ENCODE measurements at places on chromosomes 3 and 15.

DNA sequence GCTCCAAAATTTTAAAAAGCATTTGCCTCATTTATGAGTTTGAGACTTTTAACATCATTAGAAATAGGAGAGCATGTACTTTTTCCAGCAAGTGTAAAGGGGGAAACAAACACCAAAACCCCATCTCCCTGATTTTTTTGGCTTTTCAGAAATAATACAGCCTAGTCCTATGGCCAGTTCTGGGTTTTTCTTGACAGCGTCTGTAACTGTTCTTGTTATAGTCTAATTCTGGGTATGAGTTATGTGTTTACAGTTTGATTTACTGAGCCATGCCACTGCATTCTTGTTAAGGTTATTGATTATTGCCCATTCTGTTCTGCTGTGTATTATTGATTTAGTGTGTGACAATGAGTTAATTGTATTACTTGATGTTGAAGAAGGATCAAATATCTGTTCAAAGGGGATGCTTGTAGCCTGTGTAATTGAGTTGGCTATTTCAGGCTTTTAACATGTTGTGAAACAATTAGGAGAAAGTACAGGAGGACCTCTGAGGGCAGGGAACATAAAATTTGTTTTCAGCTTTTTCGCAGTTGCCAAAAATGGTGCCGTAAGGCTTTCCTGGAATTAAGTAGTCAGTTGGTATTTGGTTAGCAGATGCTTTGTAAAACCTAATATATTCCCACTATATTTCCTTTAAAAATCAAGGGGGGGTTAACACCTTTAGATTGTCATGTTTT is 46.1 kb downstream of the MBNL1 start:
- DNase-seq: no peak

DNA sequence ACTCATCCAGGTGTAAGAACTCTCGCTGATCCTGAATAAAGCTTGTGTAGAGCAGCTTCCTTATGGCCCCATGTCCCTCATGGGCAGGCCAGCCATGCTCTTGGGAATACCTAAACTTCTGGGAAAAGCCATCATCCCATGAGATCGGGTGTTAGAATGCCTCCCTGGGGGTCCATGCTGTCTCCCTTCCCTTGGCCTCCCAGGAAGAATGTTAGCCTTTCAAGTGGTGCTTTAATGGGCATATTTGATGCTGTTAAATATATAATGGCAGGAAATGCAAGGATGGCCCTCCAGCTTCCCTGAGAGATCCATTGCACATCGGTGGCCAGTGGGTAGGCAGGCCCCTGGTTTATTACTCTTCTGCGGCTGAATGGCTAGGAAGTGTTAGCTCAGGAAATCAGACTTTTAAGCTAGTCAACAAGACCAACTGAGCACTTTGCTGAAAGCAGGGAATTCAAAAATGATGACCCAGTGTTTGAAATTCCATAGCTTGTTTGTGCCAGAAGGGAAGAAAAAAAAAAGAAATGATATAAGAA is 60.5 kb upstream of the LRTM1 start:
- no peak for DNase-seq

- no peak for DNase-seq
Measured at GRCh38 chr3:121752772-121753171, 3.2 kb upstream of the GOLGB1 start.

DNA sequence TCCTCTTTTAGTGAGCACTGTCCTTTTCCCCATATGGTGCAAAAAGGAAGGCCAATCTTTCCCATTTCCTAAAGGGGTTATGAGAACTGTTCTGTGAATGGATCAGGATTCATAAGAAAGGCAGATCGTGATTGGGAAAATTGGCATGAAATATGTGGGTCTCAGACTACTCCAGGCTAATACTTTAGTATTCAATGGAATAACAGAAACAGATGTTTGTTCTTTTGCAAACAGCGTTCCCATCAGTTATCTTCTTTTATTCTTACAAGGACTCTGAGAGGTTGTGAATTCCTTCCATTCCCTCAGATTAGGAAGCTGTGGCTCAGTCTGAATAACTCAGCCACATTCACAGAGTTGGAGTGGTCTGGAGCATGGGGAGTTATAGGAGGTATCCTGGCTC is 51.3 kb upstream of the MTMR10 start:
- DNase-seq: no peak

- DNase-seq: no peak
Measured at GRCh38 chr3:126684218-126684751, 19.8 kb upstream of the CHCHD6 start.

DNA sequence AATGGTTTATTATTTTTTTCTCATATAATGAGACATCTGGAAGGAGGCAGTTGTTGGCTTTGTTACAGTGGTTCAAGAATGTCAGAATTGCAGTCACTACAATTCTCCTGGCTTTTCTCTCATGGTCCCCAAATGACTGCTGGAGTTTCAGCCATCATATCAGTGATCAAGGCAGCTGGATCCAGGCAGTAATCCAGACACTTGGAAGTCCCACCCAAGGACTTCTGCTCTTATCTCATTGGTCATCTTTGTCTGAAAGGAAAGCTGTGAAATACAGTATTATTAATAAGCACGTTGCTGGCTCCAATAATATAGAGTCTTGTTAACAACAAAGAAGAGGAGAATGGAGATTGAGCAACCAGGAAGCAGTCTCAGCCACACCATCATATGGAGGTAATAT is 22.9 kb upstream of the MED12L start:
- no peak for DNase-seq

DNA sequence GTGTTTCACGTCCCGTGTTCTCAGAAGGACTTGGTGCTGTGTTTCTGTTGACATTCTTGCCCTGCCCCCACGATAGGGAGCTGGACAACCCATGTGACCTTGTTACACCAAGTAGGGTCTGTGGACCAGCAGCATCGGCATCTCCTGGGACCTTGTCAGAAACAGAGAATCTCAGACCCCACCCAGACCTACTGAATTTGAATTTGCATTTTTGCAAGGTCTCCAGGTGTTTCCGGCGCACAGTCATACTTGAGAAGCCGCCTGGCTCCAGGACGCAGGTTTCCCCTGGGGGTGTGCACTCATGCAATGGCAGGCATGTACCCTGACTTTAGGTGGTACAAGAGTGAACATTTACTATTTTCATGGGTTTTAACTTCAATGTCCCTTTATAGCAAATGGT is 117.9 kb downstream of the TLE3 start:
- DNase-seq: no peak

DNA sequence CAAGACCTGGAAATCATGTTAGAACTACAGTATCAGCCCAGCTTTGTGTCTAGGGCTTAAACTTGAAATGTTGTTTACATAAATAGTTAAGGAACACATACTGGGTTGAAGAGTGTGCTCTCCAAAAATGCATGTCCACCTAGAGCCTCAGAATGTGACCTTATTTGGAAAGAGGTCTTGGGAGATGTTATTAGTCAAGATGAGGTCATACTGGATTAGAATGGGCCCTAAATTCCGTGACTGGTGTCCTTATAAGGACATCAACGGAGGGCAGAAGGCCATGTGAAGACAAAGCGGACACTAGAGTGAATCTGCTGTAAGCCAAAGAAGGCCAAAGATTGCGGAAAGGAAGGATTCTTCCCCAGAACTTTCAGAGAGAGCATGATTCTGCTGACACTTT is 759.2 kb upstream of the CFAP20DC start:
- no peak for DNase-seq

GRCh38 chr3:190224863-190225692 is 97.2 kb downstream of the CLDN1 start:
- no peak for DNase-seq

DNA sequence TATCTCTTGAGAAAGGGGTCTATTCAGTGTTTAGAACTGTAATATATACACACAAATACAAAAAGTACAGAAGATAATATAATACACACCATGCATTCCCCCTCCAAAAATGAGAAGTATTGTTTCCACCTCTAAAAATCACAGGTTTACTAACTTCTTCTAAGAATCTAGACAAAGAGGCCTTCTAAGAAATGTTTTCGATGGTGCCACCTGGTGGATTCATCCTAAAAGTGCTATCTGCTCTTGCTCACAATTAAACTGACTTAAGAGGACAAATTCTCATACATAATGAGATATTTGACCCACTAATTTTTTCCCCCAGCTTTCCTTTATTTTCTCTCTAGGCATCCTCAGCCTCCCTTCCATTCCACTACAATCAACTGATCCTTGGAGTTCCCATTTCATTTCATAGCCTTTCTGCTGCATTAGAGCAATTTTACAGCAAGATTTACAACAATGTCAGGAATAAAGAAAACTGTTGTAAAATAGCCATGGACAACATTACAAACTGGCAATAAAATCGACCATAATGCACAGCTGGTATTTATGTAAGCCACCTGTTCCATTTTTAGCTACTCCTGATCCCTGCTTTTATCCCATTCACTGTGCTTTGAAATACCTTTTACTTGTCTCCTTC is 124.6 kb downstream of the ARRDC4 start:
- no peak for DNase-seq

DNA sequence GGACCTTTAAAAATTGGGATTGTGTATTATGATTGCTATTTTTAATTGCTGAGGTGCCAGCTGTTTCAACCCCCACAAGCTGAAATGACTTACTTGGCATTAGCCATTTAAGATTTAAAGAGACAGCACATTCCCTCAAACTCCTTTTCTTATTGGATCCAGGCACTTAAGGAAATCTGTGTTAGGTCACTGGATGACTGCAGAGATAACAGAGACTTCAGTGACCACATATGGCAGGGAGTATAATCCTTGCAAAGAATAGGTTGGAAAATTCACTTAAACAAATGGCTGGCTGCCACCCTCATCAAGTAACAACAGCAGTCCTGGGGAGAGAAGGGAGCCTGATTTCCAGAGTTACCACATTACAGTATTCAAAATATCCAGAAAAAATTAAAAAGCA is 66.6 kb downstream of the SLMAP start:
- DNase-seq: no peak

- DNase-seq: no peak
Measured at GRCh38 chr3:43328653-43329052, 42.3 kb downstream of the SNRK start.

GRCh38 chr3:45929042-45929679 is 14.1 kb upstream of the CXCR6 start:
- no peak for DNase-seq

- DNase-seq: no peak
Measured at GRCh38 chr15:40252141-40252437, 13.2 kb downstream of the PAK6 start.

- DNase-seq: no peak
Measured at GRCh38 chr3:70564552-70564951, 252.1 kb upstream of the MDFIC2 start.

DNA sequence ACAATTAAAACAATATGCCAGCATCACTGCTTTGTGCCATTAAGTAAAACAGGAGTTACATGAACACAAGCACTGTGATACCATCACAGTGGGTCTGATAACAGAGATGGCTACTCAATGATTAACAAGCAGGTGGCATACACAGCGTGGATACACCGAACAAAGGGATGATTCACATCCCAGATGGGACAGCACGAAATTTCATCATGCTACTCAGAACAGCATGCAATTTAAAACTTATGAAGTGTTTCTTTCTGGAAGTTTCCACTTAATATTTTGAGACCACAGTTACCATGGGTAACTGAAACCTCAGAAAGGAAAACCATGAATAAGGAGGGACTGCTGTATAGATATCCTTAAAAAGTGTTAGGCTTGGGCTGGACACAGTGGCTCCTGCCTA is 44.5 kb downstream of the SLC24A1 start:
- DNase-seq: no peak

GRCh38 chr15:38876621-38877020 is 312.0 kb upstream of the RASGRP1 start:
- DNase-seq: no peak

DNA sequence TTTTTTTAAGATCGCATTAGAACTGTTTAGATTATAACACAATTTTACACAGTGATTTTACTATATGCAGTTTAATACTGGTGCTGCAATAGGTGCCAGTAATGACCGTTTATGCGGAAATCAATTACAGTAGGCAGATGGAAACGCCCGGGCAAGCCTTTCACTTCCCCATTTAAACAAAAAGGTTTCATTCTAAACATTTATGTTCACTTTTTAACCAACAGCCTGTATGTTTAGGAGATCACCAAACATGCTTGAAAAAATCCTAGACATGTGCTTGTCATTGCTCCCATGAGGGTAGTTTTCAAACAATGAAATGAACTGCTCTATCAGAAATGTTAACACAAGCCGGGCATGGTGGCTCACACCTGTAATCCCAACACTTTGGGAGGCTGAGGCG is 2.7 kb downstream of the BNIP2 start:
- DNase-seq: no peak

- DNase-seq: no peak
Measured at GRCh38 chr15:23686466-23687142, 501 bp downstream of the NDN start.

- DNase-seq: no peak
Measured at GRCh38 chr3:108319428-108320082, 23.2 kb downstream of the HHLA2 start.

GRCh38 chr3:153973722-153974265 is 147.4 kb upstream of the ARHGEF26 start:
- no peak for DNase-seq

GRCh38 chr3:177554895-177555759 is 357.8 kb upstream of the TBL1XR1 start:
- no peak for DNase-seq

- no peak for DNase-seq
Measured at GRCh38 chr3:54408328-54408727, 286.0 kb downstream of the CACNA2D3 start.

- peak; percentile 61 for DNase-seq
Measured at GRCh38 chr3:78494851-78495250, 1272.9 kb downstream of the ROBO1 start.

DNA sequence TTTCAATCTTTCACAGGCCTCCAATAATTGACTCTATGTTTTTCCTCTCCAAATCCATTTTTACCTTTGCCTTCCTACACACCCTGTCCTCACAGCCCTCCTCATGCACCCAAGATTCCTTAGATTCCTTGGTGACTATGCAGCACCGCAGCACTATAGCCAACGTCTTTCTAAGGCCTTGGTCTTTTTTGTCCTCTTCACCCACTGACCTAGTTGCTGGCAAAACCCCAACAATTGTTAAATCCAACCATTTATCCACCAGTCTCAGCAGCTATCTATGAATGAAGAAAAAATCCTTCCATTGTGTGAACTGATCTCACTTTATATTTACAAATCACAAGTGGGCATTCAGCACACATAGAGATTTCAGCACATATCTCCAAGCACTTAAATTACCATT is 203.9 kb downstream of the VGLL3 start:
- no peak for DNase-seq

GRCh38 chr3:172157564-172158258 is 118.3 kb downstream of the FNDC3B start:
- no peak for DNase-seq

GRCh38 chr3:107897471-107898061 is 193.3 kb downstream of the CD47 start:
- DNase-seq: no peak

DNA sequence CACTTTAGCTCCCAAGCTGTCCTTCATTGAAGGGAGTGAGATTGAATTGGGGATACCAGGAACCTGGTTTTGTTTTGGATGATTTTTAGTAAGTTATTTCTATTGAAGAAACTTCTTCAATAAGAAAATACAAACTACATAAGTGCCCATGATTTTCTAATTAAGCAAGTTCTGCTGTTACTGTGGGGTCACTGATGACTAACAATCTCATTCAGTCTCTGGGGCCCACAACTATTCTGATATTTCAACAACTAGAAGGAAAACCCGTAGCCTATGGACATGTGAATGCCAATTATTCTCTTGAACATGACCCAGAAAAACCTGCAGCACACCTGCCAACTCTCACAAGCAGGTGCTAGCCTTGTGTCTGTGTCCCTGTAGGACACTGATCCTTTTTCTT is 184.6 kb downstream of the DCLK3 start:
- DNase-seq: no peak

GRCh38 chr15:57079931-57080620 is 161.6 kb downstream of the TCF12 start:
- no peak for DNase-seq
